ENCODE measurements at places on chromosomes 4 and X.

- no peak for DNase-seq
These were observed 61.3 kb downstream of the CLNK start for GRCh38 chr4:10623241-10623640.

DNA sequence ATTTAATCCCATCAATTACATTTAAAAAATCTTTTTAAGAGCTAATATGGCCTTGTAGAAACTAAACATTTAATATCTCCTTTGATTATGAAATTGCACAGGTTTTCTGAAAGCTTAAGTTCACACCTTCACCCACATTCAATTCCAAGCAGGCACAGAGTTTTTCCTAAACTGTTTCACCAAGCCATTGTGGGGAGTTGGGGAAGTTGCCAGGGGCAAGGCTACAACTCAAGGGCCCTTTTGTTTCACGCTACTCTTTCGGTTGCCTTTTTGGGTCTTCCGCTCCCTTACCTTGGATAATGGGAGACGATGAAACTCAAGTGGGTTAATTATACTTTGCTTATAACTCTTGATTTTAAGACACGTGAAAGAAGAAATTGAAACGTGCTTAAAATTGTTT lies 33.3 kb downstream of the APBB2 start:
- no peak for DNase-seq

DNA sequence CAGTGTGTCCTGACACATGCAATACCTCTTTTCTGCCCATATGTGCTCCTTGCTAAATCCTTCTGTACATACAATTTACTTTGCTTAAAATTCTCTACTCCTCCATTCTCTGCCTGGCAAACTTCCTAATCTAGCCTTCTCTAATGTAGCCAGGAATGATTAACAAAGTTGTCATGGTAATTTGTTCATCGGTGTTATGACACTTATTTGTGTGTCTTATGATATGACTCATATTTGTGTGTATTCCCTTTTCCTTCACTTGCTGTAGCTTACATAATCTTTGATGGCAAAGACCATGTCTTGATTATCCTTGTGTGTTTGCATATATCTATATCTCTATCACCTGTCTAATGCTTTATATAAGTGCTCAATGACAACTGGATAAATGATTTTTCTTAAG lies 133.3 kb downstream of the COL25A1 start:
- no peak for DNase-seq

DNA sequence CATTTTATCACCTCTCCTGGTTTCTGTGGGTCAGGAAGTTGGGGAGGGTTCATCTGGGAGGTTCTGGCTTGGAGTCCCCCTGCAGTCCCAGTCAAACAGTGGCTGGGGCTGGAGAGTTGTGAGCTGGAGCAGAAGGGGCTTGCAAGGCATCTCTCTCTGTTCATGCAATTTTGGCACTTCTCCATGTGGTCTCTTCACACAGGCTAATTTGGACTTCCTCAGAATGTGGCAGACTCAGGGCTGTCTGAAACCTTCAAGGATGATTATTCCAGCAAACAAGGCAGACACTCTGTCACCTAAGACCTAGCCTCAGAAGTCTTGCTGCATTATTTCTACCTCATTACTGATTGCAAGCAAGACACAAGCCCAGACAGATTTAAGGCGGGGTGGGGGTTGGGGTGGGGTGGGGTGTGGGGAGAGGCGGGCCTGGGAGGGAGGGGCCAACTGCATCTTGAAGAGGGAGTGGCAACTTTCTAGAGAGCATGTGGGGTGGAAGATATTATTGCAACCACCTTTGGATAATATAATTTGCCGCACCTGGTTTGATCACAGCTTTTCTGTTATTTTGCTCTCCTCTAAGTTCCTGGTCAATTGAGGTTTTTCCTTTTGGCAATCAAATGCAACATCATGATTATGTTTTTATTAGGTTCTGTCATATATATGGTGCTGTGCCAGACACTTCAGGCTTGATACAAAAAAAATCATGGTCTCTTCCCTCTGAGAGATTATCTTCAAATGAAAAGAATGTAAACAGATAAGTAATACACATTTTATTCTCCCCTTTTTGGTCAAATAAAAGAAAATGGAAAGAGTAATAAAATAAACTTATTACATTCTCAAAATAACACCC lies 799.5 kb downstream of the RPA4 start:
- no peak for DNase-seq

GRCh38 chr4:137343221-137343620 lies 189.1 kb downstream of the PCDH18 start:
- no peak for DNase-seq

DNA sequence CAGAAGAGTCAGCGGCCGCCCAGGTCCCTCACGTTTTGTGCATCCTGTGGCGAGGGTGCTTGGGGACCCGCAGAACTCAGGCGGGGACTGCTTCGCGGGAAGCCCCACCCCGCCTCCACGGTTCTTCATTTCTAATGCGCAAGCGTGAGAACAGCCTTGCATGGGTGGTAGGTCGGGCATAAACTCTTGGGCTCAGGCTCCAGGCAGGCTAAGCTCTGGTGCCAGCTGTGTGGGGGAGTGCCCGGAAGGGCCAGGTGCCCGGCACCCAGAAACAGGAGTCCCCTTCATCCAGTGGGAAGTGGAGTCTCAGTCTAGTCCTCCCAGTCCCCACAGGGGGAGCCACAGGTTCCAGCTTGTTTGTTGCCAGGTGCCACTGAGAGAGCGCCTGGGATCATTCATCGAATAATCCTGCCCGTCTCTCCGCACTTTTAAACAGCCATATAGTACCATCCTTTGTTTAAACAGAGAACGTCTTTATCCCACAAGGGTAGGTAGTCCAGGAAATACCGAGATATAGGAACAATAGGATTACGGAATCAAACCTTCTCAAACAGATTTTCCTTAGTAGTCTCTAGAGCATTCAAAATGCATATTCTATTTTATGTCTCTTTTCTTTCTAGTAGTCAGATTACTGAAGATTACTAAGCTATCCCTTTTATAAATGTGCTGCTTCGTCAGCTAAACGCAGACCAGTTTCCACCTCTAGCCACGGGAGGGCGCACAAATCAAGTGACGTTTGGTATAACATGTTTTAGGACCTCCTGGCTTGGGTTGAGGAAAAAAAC lies 12.7 kb upstream of the RBBP7 start:
- DNase-seq = no peak

GRCh38 chr4:163330916-163331628 lies 1.3 kb downstream of the NPY1R start:
- DNase-seq = no peak
